ENCODE measurements at places on chromosomes 7 and 10.
A peak's percentile ranks its signal among the peaks of the same experiment; 100 is the strongest.

- no peak for DNase-seq
Observed at GRCh38 chr7:69283421-69283820, 314.9 kb upstream of the AUTS2 start.

DNA sequence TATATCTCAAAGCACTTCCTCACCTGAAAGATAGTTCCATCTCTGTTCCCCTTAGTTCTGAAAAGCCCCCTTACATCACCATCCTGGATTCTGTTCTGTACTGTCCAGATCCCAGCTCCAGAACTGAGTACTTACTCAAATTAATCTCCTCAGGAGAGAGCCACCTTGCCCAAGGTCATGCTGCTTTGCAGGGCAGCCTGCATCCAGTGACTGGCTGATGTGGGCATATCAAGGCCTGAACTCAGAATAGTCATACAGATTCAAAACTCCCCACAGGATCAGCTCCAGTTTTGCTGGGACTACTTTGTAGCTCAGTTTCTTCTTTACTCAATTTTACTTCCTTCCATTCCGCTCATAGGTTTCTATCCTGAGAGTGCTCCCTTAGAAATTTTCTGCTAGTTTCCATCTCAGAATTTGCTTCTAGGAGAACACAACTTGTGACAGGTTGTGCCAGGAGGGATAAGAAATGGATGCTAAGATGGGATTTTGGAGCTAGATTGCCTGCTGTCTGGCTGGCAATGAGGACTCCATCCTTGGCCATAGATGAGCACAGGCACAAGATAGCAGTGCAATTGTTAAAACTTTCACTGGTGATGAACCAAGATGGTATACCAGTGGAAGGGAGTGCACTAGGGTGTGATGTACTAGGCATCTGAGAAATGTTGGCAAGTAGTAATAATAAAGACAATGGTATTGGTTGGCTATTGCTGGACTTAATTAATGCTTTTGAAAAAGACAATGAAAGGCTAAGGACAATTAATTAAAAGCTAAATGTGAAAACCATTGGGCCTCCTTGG is 17.3 kb downstream of the SRGN start:
- no peak for DNase-seq

- no peak for DNase-seq
Observed at GRCh38 chr10:129695671-129696070, 228.6 kb downstream of the MGMT start.

DNA sequence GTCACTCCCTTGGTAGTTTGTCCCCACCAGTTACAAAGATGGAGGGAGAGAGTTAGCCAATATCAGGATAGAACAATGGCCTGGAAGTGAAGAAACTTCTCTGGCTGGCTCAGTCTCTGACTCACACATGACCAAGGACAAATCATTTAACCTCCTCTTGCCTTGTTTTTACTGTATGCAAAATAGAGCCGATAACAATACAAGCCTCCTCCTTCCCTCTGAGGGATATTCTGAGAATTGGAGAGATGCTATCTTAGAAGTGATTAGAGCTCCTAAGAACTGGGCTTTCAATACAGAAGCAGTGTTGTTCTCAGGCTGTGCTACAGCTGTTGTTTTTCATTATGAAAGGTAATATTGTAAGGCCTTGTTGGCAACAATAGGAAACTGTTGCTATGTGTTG is 87.7 kb upstream of the EGR2 start:
- no peak for DNase-seq

DNA sequence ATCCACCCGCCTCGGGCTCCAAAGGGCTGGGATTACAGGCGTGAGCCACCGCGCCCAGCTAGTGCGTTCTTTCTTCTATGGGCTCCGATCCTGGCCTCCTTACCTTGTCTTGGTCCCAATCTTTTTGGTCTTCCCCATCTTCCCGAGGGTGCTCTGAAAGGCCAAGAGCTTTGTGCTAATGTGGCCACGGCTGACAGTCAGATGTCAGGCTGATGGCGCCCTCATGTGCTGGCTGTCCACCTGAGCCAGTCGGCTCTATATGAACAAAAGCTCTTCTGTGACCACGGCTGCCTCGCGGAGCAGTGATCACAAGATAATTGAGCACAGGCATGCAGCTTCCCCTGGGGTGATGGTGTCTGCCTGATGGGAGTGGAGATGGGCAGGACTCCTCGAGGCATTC is 11.0 kb upstream of the AHCYL2 start:
- DNase-seq: peak; percentile 51

DNA sequence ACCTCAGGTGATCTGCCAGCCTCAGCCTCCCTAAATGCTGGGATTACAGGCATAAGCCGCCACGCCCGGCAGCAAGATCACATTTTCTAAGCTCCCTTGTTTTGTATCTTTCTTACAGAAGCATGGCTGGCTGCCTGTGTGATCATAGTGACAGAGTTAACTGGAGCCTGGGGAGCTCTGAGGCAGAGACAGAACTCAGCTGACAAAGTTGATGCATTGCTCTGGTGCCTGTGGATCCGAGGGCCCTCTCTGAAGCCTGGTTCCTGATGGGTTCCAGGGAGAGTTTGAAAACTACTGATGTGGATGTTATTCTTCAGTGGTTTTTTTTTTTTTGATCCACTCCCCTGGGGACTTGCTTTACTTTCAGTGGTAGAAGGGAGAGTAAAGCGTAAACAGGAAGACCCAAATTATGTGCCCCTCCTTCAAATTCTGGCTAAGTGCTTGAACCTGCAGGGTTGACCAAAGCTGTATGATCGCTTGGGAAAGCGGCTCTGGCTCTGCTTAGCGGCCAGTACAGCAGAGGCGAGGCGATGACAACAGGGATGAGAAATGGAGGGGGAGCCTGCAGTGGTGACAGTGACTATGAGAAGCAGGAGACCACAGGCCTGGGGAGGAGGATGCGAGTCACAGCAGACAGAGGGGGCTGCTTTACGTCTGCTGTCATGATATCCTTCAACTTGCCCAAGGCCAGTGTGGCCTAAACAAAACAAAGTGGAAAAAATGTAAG is 6.8 kb upstream of the EFCAB10 start:
- peak; percentile 14 for DNase-seq

GRCh38 chr7:16026253-16027020 is 340.0 kb upstream of the MEOX2 start:
- no peak for DNase-seq

DNA sequence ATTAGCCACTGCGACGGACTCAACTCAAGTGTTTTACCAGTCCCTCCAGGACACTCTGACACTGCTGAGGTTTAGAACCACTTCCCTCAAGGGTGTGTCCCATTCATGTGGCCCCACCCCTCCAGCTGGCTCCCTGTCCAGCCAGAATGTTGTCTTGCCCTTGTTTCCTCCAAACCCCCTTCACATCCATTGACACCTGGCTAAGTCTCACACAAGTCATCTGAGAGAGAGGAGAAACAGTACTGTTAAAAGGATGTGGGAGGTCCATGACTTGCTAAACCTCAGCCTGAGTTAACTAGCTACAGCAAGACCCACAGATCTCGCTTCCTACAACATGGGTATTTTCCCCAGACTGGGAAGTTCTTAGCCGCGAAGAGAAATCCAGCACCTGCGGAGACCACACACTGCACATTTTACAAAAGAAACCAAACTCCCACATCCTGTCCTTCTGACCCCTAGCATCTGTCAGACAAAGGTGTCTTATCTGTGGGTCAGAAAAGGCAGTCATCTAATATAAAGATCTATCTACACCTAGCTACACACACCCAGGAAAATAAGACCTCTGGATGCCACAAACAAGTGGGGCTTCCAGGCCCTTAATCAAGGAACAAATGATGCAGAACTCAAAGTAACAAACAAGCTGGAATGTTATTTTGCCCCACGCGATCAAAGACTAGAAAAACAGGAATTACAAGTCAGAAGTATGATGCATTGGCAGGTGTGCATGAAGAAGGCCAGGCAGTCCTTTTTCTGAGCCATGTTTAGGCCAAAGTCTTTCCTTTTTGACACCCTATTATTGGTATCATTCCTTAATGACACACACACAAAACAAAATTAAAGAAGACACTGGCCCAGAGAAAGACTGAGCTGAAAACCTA is 13.9 kb downstream of the OSBPL3 start:
- DNase-seq: peak; percentile 51

GRCh38 chr7:30448461-30449189 is 30.0 kb downstream of the NOD1 start:
- no peak for DNase-seq

DNA sequence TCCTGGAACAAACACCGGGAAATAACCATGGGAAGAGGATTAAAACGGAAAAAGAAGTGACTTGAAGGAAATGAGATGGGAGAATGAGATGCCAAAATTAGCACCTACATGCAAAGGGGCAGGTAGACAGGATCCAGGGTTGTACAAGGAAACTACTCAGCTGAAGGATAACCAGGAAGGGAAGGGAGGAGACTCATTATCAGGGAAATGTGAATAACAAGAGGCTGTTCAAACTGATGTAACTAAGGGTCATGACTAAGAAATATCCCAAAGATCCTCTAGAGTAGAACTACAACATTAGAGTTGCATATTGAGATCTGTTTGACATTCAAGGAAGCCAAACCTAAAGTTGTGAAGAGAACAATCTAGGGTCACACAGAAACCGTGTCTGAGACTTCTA is 166.2 kb upstream of the SP8 start:
- no peak for DNase-seq

- DNase-seq: peak; percentile 97
Observed at GRCh38 chr10:71773221-71773971, at the start of gene VSIR. TSS of gene VSIR (minus strand) at chr10:71773520. CDS start at chr10:71773439, 81 bp downstream.

- no peak for DNase-seq
Observed at GRCh38 chr10:19847321-19847720, 31.1 kb downstream of the PLXDC2 start.

DNA sequence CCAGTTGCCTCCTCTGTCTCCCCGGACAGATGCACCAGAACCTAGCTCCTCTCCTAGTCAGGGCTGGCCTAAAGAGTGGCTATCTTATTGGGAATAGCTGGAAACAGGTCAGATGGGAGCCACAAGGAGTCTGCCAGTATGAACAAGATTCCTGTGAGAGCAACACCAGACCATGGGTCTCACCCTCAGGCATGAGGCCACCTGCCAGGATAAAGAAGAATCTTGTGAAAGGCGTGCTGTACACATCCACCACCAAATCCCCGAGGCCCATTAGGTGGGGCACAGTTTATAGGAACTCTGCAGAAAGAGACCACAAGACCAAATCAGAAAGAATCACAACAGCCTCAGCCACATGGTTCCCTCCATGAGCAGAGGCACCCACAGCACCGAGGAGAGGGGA is 325.9 kb downstream of the TNS3 start:
- DNase-seq: no peak

DNA sequence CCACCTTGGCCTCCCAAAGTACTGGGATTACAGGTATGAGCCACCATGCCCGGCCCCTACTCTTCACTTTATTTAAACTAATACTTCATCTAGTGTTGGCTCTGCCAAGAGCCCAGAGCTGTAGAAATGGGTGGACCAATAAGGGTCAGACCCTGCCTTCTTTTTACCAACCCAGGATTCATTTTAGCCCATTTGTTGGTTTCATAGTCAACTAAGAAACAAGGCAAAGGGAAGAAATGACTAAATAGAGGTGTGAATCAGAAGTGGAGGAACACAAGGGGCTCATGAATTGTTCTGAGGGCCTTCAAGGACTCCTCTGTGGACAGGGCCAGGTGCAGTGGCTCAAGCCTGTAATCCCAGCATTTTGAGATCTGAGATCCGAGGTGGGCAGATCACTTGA is 1.1 kb downstream of the ANKRD2 start:
- no peak for DNase-seq

DNA sequence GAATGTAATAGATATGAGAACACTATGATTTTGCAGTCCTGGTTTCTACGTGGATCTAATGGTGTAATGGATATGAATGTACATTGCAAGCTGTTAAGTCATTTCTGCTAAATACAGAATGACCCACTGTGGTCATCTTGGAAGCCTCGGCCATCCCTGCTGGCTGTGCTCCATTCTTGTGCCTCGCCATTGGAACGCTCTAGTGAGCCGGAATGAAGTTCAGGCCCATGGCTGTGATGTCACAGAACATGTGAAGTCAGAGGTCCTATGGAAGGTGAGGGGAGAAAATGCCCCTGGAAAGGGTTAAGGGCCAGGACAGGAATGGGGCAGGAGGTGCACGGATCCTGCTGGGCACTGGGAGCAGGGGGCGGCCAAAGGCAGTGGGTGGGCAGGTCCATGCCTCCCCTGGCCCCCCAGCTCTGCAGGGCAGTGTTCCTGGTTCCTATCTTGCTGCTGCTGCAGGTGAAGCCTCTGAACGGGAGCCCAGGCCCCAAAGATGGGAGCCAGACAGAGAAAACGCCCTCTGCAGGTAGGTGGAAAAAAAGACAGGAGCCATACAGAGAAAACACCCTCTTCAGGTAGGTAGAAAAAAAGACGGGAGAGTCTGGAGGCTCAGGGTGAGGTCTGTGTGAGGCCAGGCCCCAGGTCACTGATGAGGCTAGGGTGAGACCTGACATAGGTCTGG is at the start of gene LLCFC1:
Gene LLCFC1, plus strand, starts transcription at position 259 of the 685 bp plus-strand sequence. Its CDS starts 138 bp downstream, at position 397.
- DNase-seq: peak; percentile 24

DNA sequence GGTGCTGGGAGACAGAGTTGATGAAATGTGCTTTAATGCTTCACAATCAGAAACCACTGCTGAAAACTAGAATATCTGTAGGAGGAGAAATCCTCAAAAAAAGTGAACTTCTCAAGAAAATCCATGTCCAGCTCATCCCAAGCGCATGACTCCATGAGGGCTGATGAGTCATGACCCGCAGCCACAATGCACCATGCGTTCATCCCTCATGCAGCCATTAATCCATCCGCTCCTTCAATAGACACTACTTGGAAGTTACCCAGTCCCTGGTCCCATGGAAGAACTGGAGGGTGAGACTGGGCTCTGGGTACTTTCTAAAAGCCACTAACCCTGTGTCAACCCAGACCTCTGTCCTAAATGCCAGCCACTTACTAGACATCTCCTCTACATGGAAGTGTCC is 24.4 kb downstream of the TMEM273 start:
- no peak for DNase-seq

GRCh38 chr7:98869597-98870120 is at the start of gene TMEM130:
TSS of gene TMEM130 (minus strand) at chr7:98870014. CDS start at chr7:98869861, 153 bp downstream.
- DNase-seq: peak; percentile 18

GRCh38 chr10:28354511-28354910 is 51.6 kb upstream of the MPP7 start:
- no peak for DNase-seq

GRCh38 chr10:62195675-62195926 is 73.0 kb downstream of the RTKN2 start:
- DNase-seq: no peak

DNA sequence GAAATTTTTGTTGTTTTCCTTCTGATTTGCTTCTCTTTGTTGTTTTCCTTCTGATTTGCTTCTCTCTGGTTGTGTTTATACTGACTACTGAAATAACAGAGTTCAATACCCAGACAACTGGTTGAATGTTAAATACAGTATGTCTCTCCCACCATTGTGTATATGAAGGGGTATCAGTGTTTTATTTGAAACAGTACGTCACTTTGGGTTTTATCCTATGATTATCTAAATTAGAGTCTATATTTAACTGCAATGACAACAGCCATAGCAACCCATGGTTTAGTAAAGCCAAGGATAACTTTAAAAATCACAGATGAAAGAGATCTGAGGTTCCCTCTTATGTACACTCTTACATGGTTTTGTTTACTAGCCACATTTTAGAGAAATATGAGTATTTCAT is 141.3 kb downstream of the GNAT3 start:
- no peak for DNase-seq

- peak; percentile 86 for DNase-seq
Observed at GRCh38 chr7:39951226-39952194, 1.5 kb downstream of the CDK13 start.

- no peak for DNase-seq
Observed at GRCh38 chr10:29685506-29685905, 50.7 kb upstream of the SVIL start.

GRCh38 chr7:44454348-44454747 is 36.1 kb downstream of the NUDCD3 start:
- DNase-seq: peak; percentile 55

GRCh38 chr10:112507988-112508387 is 61.0 kb downstream of the VTI1A start:
- DNase-seq: no peak

All from activated CD4-positive, alpha-beta T cell treated with anti-CD3 and anti-CD28 coated beads for 36 hours (primary cell).